CD8-positive, alpha-beta memory T cell (primary cell): ENCODE measurements at places on chromosomes 11 and 22. TPM values are rescaled to one million over a fixed set of nuclear protein-coding genes. Genes with fewer than 3 reads are reported as not detected.

The BACE1 gene
- 2.0 TPM for polyA plus RNA-seq

The UCP3 gene
- 0.36 TPM for polyA plus RNA-seq

The APOL5 gene
- polyA plus RNA-seq, result not detected

The GGTLC3 gene
- polyA plus RNA-seq, result not detected

The RPS6KA4 gene
- polyA plus RNA-seq, result 15.9 TPM

The GAB4 gene
- not detected for polyA plus RNA-seq

The CCND1 gene
- 0.18 TPM for polyA plus RNA-seq

The C11orf86 gene
- polyA plus RNA-seq, result not detected

The CHEK2 gene
- polyA plus RNA-seq, result 5.2 TPM

The BTG4 gene
- polyA plus RNA-seq, result not detected

The SCN3B gene
- polyA plus RNA-seq, result 0.22 TPM

The FAM83F gene
- 0.01 TPM for polyA plus RNA-seq

The NRIP3 gene
- 0.10 TPM for polyA plus RNA-seq

The SCUBE1 gene
- polyA plus RNA-seq, result not detected

The ACR gene
- not detected for polyA plus RNA-seq

The MGAT3 gene
- polyA plus RNA-seq, result 0.03 TPM

The GGT5 gene
- polyA plus RNA-seq, result not detected

The FZD4 gene
- polyA plus RNA-seq, result not detected

The STK33 gene
- 1.5 TPM for polyA plus RNA-seq

The MPEG1 gene
- polyA plus RNA-seq, result not detected

The MUC6 gene
- not detected for polyA plus RNA-seq

The SCGB1C1 gene
- not detected for polyA plus RNA-seq

The C11orf97 gene
- polyA plus RNA-seq, result not detected

The CNTN5 gene
- not detected for polyA plus RNA-seq

The SLC5A4 gene
- not detected for polyA plus RNA-seq

The MEI1 gene
- 150 TPM for polyA plus RNA-seq

The PATE2 gene
- polyA plus RNA-seq, result not detected

The BACE1-AS gene
- polyA plus RNA-seq, result 1.3 TPM

The TAF1D gene
- polyA plus RNA-seq, result 18.0 TPM

The CTSW gene
- polyA plus RNA-seq, result 1,046 TPM

The AP1B1 gene
- polyA plus RNA-seq, result 22.9 TPM

The P2RX3 gene
- polyA plus RNA-seq, result not detected

The GAL3ST3 gene
- not detected for polyA plus RNA-seq

The KCNC1 gene
- polyA plus RNA-seq, result not detected

The OR51B2 gene
- polyA plus RNA-seq, result not detected

The RCE1 gene
- polyA plus RNA-seq, result 32.8 TPM

The ARHGAP8 gene
- polyA plus RNA-seq, result not detected

The GRM5 gene
- polyA plus RNA-seq, result not detected

The ST14 gene
- polyA plus RNA-seq, result not detected

The KRTAP5-7 gene
- not detected for polyA plus RNA-seq
